ENCODE measurements at places on chromosomes 5 and 9. TPM values are rescaled to one million over a fixed set of nuclear protein-coding genes. Genes with fewer than 3 reads are reported as not detected.

DNA sequence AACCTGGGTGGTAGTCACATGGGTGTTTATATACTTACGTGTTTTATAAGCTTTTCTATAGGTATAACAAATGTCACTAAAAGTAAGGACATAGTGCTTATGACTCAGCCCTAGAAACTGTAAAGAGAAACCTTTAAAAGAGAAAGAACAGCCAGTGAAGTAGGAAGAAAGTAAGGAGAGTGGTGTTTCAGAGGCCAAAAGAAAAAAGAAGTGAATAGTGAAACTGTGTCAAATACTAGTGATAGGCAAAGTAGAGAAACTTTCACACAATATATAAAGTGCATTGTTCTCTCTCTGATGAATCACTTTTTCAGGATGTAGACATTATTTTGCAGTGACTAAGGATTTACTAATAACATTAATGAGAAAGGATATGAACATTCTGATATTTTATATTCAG, 74.2 kb upstream of the SUSD1 start:
- H3K4me3 ChIP-seq: no peak overlapping the region
- H3K36me3 ChIP-seq: peaks cover 5% of the 10 kb centered on the region
- H3K27ac ChIP-seq: no peak overlapping the region

GRCh38 chr5:54517174-54517511, 416 bp upstream of the SNX18 start:
- no peak overlapping the region for H3K4me3 ChIP-seq
- peaks cover 41% of the 10 kb centered on the region for H3K4me1 ChIP-seq
- H3K36me3 ChIP-seq: no peaks in the 10 kb centered on the region
- H3K27ac ChIP-seq: no peak overlapping the region
- no peaks in the 10 kb centered on the region for H3K27me3 ChIP-seq

- H3K27ac ChIP-seq: no peak overlapping the region
- no peaks in the 10 kb centered on the region for H3K4me1 ChIP-seq
- no peak for DNase-seq
- H3K27me3 ChIP-seq: no peaks in the 10 kb centered on the region
- no peak overlapping the region for H3K4me3 ChIP-seq
These were observed 102.4 kb upstream of the NR3C1 start for GRCh38 chr5:143505934-143506333.

- no peak overlapping the region for H3K4me3 ChIP-seq
- H3K36me3 ChIP-seq: no peaks in the 10 kb centered on the region
- H3K27me3 ChIP-seq: no peaks in the 10 kb centered on the region
- no peak overlapping the region for H3K27ac ChIP-seq
- H3K4me1 ChIP-seq: no peaks in the 10 kb centered on the region
- DNase-seq: no peak
These were observed 10.9 kb upstream of the SHROOM1 start for GRCh38 chr5:132841305-132841704.

Gene PCDHA6
- 0.29 TPM for total RNA-seq

Gene C5orf46
- total RNA-seq: not detected

DNA sequence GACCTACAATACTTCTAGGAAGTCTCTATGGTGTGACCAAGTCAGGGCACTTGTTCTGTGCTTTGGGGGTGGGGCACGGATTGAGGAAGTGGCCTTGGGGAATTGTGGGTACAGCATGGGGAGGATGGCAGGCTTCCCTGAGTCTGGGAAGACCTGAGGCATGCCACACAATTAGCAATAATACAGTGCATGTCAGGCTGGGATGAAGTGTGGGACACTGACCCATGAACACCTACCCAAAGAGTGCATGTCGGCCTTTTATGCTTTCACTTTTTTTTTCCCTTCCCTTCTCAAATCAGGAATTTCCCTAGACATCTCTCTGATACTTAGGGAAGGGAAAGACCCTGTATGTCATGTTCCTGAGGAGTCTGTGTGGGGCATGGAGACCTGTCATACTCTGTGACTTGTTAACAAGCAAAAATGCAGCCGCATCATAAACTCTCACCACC, 146.4 kb downstream of the PALM2AKAP2 start:
- no peaks in the 10 kb centered on the region for H3K4me1 ChIP-seq
- no peak overlapping the region for H3K4me3 ChIP-seq
- no peak for DNase-seq
- no peaks in the 10 kb centered on the region for H3K36me3 ChIP-seq

DNA sequence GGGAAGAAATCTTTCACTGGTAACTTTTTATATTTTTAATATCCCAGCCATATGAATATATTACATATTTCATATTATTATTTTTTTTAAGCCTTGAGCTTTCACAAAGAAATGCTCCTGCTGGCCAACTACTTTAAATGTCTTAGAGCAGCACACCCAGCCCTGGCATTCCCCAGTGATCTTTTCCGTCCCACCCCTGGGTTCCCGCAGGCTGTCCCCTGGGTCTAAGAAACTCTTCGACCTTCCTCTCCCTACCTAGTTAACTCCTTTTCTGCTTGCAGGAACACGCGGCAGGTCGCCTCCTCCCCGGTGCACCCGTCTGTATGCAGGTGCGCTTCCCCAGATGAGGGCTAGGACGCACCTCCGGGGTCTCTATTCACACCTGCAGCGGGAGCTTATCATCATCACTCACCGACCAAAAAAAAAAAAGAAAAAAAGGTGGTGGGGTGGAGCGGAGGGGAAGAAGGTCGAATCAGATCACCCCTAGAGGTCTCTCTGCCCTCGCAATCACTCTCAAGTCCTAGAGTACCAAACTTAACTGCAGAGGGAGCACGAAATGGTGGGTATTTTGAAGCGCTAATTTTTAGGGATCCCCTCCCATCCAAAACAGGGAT, 696 bp downstream of the ZFP62 start:
- H3K36me3 ChIP-seq: no peaks in the 10 kb centered on the region
- H3K4me3 ChIP-seq: peak overlapping the region; percentile 95
- H3K27me3 ChIP-seq: no peaks in the 10 kb centered on the region
- H3K4me1 ChIP-seq: peaks cover 22% of the 10 kb centered on the region

Gene DDX4
- total RNA-seq: 0.27 TPM

- no peaks in the 10 kb centered on the region for H3K36me3 ChIP-seq
- no peak for DNase-seq
- no peaks in the 10 kb centered on the region for H3K27me3 ChIP-seq
- no peak overlapping the region for H3K4me3 ChIP-seq
- H3K27ac ChIP-seq: no peak overlapping the region
These were observed 11.9 kb upstream of the ARHGAP26 start for GRCh38 chr5:142758062-142758795.

GRCh38 chr5:59037453-59037852, 454.6 kb downstream of the RAB3C start:
- no peak for DNase-seq
- H3K4me3 ChIP-seq: no peak overlapping the region
- no peaks in the 10 kb centered on the region for H3K27me3 ChIP-seq
- peaks cover 30% of the 10 kb centered on the region for H3K4me1 ChIP-seq

Gene SPINK4
- total RNA-seq: not detected

- H3K27me3 ChIP-seq: no peaks in the 10 kb centered on the region
- DNase-seq: no peak
- H3K36me3 ChIP-seq: no peaks in the 10 kb centered on the region
- no peak overlapping the region for H3K4me3 ChIP-seq
- H3K4me1 ChIP-seq: peaks cover 7% of the 10 kb centered on the region
- no peak overlapping the region for H3K27ac ChIP-seq
These were observed 41.7 kb downstream of the ITGA2 start for GRCh38 chr5:53030893-53031292.

DNA sequence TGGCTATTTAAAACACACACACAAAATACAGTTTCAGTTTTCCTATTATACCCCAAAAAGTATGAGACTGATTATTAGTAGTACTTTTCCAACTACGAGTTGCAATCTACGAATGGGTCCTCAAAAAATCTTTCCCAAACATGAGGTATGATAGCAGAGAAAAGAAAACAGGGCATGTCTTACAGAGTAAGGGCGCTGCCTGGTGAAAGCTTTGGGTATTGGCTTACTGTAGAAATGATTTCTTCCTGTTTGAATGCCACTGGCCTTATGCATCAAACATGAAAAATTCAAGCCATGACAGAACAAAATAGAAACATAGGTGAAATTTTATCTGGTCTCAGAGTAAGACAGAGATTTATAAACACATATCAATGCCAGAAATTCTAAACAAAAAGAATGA, 448.0 kb downstream of the SPOCK1 start:
- no peaks in the 10 kb centered on the region for H3K4me1 ChIP-seq
- no peak overlapping the region for H3K4me3 ChIP-seq
- H3K27me3 ChIP-seq: no peaks in the 10 kb centered on the region
- H3K36me3 ChIP-seq: no peaks in the 10 kb centered on the region
- no peak overlapping the region for H3K27ac ChIP-seq

- H3K27ac ChIP-seq: no peak overlapping the region
- no peaks in the 10 kb centered on the region for H3K36me3 ChIP-seq
- H3K4me3 ChIP-seq: no peak overlapping the region
- no peak for DNase-seq
- H3K4me1 ChIP-seq: no peaks in the 10 kb centered on the region
These were observed 29.9 kb upstream of the C7 start for GRCh38 chr5:40879163-40879942.

DNA sequence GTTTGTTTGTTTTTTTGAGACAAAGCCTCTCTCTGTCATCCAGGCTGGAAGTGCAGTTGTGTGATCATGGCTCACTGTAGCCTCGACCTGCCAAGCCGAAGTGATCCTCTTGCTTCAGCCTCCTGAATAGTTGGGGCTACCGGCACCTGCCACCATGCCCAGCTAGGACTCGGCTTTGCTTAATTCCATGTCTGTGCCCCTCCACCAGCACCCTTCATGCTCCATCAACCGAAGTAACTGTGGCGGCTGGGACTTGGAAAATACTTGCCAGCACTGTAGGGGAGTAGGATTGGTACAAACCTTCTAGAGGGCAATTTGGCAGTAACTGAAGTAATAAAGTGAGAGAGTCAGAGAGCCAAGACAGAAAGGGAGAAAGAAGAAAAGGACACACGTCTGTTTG, 19.0 kb downstream of the FAXDC2 start:
- peaks cover 9% of the 10 kb centered on the region for H3K4me1 ChIP-seq
- DNase-seq: peak; percentile 58
- H3K27me3 ChIP-seq: no peaks in the 10 kb centered on the region
- H3K4me3 ChIP-seq: no peak overlapping the region
- H3K36me3 ChIP-seq: peaks cover 4% of the 10 kb centered on the region
- no peak overlapping the region for H3K27ac ChIP-seq

DNA sequence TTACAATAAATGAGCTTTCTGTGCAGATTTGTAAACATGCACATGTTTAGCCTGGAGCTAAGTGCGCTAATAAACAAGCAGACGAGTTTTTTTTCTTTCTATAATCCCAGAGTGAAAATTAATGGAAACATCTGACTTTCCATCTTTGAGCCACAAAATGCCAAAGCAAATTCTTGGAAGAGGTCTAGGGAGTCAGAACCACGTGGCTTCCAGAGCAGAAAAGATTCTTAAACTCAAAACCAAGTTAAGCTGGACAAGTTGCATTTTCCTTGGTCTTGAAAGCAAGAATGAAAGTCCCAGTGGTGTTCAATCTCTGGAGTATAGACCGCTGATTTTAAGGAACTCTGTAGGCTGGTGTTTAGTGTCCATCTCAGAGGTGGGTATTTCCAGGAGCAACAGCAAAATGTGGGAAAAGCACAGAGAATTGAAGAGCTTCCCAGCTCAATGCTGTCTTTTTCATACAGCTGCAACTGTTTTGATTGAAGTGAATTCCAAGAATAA, 71.4 kb downstream of the MYO10 start:
- peaks cover 18% of the 10 kb centered on the region for H3K4me1 ChIP-seq
- H3K4me3 ChIP-seq: no peak overlapping the region
- no peaks in the 10 kb centered on the region for H3K36me3 ChIP-seq
- H3K27ac ChIP-seq: peak overlapping the region; percentile 29
- DNase-seq: no peak

DNA sequence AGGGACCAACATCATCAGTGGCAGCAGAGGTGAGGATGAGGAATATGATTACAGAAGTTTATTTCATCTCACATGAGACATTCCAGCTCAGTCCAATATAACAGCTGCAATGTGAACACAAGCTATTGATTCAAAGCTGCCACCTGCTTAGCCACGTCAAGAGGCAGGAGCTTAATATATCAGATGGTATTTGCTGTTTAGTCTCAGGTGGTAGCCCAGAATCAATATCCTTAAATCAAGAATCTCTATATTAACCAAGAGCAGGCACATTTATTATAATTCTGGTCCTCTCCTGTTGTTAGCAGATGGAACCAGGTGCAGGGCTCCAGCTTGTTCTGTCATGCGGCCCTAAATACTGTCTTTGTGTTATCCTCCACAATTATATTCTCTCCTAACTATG, 431.6 kb downstream of the ICE1 start:
- H3K36me3 ChIP-seq: no peaks in the 10 kb centered on the region
- H3K27me3 ChIP-seq: no peaks in the 10 kb centered on the region
- no peaks in the 10 kb centered on the region for H3K4me1 ChIP-seq
- no peak overlapping the region for H3K4me3 ChIP-seq
- DNase-seq: no peak
- H3K27ac ChIP-seq: no peak overlapping the region

Gene GKAP1
- total RNA-seq: 24.3 TPM

Gene FOXD4L6
- not detected for total RNA-seq

Gene ADAMTS16
- 0.13 TPM for total RNA-seq

DNA sequence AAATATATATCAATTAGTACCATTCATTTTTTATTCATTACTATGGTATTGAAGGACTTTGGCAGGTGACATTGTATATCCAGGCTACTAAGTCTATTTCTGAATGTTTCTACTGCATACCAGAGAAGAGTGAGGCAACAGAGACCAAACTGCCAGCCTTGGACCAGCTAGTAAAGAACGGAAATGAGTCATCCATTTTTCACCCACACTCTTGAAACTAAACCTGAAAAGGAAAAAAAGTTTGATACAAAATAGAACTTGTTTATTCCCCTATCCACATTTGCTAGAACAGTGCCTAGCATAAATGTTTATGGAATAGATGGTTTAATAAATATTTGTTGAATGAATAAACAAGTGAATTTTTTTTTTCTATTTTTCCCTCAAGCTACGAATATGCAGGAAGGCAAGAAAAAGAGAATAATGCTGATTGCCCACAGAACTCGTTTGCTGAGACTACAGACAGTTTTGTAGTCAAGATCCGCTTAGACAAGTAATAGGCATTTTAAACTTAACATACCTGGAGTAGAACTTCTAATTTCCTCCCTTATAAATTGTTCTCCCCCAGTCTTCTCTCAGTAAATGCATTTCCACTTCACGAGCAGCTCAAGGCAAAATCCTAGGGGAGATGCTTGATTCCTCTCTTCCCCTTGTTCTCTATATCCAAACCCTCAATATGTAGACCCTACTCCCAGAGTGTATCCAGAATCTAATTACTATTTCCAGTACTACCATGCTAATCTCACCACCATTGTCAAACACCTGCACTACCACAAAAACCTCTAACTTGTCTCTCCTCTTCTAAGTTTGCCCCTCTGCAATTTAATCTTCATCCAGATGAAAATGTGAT, 146.2 kb upstream of the RASA1 start:
- H3K4me3 ChIP-seq: no peak overlapping the region
- no peaks in the 10 kb centered on the region for H3K36me3 ChIP-seq
- H3K4me1 ChIP-seq: peaks cover 9% of the 10 kb centered on the region
- DNase-seq: no peak

Gene HMCN2
- total RNA-seq: 1.7 TPM

GRCh38 chr9:38249587-38250210, 142.8 kb upstream of the ALDH1B1 start:
- no peak for DNase-seq
- no peaks in the 10 kb centered on the region for H3K4me1 ChIP-seq
- no peaks in the 10 kb centered on the region for H3K36me3 ChIP-seq
- no peak overlapping the region for H3K27ac ChIP-seq
